H7 (cell line): ENCODE measurements at places on chromosomes 16 and 17. TPM values are rescaled to one million over a fixed set of nuclear protein-coding genes. Genes with fewer than 3 reads are reported as not detected.

The ENPP7 gene
- not detected in 2 replicates for total RNA-seq

The CFAP119 gene
- total RNA-seq: 1.5 and 2.1 TPM in 2 replicates

The CACNA1G gene
- 1.5 and 1.9 TPM in 2 replicates for total RNA-seq

The FA2H gene
- total RNA-seq: 1.1 and 1.9 TPM in 2 replicates

The SYT17 gene
- 1.9 and 5.3 TPM in 2 replicates for total RNA-seq

The PPM1E gene
- 3.5 and 4.6 TPM in 2 replicates for total RNA-seq

The RPRML gene
- 1.8 TPM in 2 replicates for total RNA-seq

The CPHXL2 gene
- not detected in 2 replicates for total RNA-seq

The TMEM98 gene
- total RNA-seq: 59.8 and 76.5 TPM in 2 replicates

The PABPN1L gene
- not detected in 2 replicates for total RNA-seq
